Activated naive CD4-positive, alpha-beta T cell (primary cell): ENCODE measurements at places on chromosomes 12 and 14.

DNA sequence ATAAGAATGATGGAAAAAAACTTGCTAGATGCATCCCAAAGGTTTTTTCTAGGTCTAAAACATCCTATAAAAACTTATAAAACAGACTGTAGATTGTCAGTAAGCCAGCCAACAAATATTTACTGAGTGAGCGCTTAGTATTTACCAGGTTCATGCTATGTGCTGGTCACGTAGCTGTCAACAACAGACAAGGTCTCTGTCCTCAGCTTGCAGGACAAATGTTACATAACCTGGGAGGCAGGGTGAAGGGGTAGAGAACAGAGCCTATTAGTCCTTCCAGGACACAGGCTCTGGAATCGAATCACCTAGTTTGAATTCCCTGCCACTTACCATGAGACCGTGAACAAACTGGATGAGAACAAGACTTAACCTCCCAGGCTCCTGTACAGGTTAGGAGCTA lies 6.4 kb downstream of the NFYB start:
- no peak for DNase-seq

GRCh38 chr12:70756118-70756517 lies 118.9 kb upstream of the PTPRB start:
- no peak for DNase-seq

- DNase-seq: no peak
These were observed 26.2 kb downstream of the KITLG start for GRCh38 chr12:88553941-88554658.

DNA sequence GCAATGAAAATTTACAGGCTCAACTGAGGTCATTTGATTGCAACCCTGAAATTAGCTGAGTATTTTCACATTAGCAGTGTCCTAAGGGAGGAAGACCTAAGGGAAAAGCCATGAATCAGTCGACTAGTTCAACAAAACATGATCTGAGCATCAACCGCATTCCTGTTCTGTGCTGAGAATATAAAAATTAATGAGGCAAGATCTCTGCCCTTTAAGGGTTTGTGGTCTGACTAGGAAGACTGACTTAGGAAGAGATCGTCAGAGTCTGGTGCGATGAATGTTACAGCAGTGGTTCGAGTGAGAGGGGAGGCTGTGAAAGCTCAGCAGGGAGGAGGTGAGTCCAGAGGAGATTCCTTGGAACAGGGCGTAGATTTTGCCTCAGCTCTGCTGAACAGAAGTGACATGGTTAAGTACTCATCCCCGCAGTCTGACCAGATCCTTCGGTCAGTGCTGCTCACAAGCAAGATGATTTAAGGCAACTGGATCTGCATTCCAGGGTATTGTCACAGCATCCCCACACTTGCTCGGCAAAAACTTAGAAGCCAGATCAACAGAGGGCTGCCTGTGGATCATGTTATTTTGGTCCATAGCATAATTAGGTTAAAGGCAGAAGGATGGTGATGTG lies 49.6 kb downstream of the BMAL2 start:
- DNase-seq: no peak

GRCh38 chr12:53252349-53252916 lies 15.7 kb upstream of the ESPL1 start:
- no peak for DNase-seq

DNA sequence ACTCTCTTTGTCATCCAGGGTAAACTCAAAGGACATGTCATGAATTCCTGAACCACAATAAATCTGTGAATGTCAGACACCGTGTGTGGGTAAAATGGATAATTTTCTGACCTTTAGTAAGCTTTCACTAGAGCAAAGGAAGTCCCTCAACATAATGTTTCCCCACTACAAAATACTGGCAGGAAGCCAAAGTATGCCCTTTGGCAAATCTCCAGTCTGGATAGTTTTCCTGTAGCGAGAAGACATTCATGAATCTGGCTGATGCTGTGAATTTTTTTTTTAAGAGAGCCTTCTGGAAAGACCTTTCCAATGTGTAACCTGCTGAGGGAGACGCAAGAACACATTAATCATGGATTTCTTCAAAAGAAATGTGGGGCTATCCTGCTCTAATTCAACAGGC lies 389.6 kb upstream of the DDHD1 start:
- no peak for DNase-seq

GRCh38 chr14:65840118-65840751 lies 427.7 kb downstream of the FUT8 start:
- DNase-seq: no peak

DNA sequence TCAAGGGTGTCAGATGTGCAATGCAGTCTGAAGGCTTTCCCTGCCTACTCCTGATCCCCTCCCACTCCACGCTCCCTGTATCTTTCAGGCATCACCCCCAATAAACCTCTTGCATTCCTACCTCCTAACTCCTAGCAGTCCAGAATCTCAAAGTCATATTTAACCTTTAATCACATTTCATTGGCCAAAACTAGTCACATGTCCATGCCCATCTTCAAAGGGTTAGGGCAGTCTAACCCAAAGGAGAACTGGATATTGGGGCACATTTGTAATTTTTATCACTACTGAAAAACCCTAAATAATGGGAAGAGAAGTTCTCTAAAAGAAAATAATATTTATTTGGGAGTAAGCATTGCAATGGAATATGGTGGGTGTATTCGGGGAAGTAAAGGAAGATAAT lies 5.4 kb upstream of the C12orf75 start:
- DNase-seq: no peak

- DNase-seq: peak; percentile 73
These were observed at the start of the genes LYSET and MOAP1 for GRCh38 chr14:93184391-93185348. Gene LYSET (plus strand): TSS chr14:93185317. CDS start chr14:93185406, 89 bp downstream. Gene MOAP1 (minus strand): TSS chr14:93184897. CDS start chr14:93184242, 655 bp downstream.

DNA sequence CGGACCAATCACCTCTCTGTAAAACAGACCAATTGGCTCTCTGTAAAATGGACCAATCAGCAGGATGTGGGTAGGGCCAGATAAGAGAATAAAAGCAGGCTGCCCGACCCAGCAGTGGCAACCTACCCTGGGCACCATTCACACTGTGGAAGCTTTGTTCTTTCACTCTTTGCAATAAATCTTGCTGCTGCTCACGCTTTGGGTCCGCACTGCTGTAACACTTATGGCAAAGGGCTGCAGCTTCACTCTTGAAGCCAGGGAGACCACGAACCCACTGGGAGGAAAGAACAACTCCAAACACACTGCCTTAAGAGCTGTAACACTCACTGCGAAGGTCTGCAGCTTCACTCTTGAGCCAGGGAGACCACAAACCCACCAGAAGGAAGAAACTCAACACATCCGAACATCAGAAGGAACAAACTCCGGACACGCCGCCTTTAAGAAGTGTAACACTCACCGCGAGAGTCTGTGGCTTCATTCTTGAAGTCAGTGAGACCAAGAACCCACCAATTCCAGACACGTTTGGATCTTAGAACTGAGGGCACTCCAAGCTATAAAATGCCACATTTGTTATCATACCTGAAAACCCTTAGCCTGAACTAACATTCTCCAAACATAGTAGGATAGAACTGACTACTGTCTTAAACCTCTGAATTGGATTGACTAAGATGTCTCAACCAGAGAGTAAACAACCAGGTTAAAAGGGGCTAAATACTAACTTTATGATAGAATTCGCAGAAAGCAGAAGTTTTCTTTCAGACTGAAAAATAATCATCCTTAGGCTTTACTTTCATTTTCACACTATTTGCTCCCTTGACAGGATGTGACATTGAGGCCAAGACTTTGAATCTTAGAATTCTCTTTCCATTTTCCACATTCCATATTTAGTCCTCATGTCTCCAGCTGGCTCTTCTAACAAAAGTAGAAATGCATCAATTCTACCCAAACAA lies 33.6 kb downstream of the CDKL1 start:
- no peak for DNase-seq

DNA sequence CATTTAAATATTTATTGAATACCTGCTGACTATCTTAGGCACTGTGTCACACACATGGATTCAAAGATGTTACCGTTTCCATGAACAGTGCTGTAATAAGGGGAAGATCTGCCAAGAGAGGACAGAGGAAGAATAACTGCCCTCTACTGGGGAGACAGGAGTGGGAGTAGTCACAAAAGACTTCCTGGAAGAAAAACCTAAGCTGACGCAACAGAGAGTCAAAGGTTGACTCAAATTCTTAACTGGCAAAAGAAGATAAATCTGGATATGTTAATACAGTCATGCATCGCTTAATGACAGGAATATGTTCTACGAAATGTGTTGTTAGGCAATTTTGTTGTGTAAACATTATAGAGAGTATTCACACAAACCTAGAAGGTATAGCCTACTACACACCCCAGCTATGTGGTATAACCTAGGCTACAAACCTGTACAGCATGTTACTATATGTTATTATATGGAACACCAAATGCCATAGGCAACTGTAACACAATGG lies 51.5 kb downstream of the DCAF5 start:
- no peak for DNase-seq

DNA sequence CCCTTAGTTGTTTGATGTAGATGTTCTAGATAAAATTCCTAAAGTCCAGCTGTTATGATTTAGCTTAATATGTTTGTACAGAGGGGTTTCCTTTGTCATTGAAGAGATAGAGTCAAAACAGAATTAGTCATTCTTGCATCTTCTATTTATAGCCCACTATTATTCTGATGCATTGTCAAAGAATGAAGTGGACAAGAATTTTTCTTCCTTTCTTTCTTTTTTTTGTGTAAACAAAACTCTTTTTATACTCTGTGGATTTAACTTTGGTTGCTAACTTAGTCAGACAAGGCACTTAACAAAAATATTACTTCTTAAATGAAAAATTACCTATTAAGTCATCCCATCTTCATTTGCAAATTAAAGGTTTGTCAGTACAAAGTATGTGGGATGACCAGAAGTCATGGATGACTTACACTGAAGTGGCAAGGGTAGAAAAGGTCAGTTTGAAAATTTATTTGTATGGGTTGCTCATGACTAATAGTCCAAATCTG lies 215.6 kb upstream of the DDHD1 start:
- DNase-seq: no peak

DNA sequence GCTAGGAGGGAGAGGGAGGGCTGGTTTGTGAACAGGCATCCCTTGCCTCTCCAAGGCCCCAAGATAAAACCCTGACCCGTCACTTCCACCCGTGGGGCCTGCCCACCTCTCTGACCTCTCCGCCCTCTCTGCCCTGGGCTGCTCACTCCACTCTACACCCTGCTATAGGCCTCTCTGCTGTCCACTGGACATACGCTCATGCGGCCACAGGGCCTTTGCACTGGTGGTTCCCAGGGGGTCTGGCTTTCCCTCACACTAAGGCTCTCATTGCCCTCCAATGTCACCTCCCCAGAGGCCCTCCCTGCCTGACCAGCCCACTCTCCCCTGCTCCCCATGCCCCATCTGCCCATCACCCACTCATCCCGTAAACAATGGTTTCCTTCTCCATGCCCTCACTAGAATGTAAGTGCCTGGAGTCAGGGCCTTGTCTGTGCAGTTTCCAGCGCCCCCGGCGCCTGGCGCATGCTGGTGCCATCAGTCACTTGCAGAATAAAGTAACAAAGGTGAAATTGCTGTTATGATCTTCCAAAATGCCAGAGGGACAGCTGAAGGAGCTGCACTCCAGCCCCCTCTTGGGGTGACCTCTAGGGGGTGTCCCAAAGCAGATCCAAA lies 73.6 kb downstream of the RFLNA start:
- no peak for DNase-seq

DNA sequence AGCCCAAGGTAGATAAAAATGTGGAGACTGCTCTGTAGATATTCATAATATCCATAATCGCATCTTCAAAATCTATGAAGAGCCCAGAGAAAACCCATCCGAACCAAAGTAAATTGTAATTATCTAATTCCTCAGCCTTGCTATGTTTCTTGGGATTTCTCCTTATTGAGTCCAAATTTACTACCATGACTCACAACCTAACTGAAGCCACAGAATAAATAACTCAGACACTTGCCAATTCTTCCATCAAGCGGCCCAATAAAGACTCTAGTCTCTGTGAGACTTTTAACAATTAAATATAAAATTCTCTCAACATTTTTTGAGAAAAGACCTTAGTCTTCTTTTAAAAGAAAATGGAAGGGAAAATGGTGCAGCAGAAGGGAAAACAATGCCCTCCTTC lies 409.8 kb downstream of the DAD1 start:
- no peak for DNase-seq

- no peak for DNase-seq
These were observed 27.7 kb upstream of the CAND1 start for GRCh38 chr12:67241482-67241881.

DNA sequence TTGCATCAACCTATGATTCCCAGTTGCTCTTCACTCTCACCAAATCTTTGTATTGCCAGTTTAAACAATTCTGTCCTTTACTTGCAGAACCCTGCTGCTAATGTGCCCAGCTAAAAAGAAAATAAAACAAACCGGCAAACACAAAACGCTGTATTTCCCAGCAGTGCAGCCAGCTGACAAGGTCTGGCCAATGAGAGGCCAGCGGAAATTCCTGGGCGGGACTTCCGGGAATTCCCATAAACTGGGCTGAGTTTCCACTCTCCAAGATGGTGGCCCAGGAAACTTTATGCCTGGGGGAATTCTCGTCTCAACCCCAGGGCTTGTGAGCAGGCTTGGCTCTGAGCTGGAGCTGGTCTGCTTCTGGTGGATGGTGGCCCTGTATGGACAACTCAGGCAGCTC lies 807.3 kb upstream of the TMEM132C start:
- DNase-seq: no peak

- no peak for DNase-seq
These were observed 61.8 kb downstream of the TECPR2 start for GRCh38 chr14:102424520-102424919.

GRCh38 chr14:51310505-51310944 lies 70.5 kb downstream of the TMX1 start:
- no peak for DNase-seq

DNA sequence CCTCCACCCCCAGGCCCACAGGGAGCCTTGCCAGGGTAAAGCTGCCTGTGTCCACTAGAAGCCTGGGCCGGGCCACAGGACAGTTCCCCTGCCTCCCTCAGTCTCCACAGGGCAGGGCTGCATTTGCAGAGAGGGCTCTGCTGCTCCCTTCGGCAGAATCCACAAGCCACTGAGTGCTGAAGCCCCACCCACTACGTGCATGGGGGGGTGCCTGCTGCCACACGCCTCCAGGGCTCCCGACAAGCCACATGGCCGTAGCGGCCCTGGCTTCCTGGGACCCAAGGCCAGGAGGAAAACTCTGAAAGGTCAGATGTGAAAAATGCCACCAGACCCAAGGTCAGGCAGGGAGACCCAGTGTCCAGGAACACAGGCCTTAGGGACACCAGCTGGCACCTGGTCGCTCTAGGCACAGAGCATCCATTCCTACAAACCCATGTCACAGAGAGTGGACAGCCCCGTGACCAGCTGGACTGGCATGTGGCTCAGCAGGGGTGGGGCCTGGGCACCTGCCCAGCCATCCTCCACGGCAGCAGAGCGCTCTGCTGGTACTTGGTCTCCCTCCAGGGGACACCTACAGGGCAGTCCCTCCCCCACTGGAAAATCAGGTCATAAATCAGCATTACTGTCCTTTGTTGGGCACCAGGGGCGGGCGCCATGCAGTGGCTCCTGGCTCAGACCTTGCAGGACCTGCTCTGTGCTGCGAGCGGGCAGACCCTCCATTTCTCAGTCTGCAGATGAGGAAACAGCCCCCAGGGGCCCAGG lies 42.9 kb downstream of the CCDC85C start:
- DNase-seq: no peak

GRCh38 chr14:105475269-105476096 lies 862 bp downstream of the CRIP2 start:
- DNase-seq: no peak

- no peak for DNase-seq
These were observed 9.3 kb downstream of the ST8SIA1 start for GRCh38 chr12:22325218-22325617.
